ENCODE measurements at places on chromosomes 4 and X. TPM values are rescaled to one million over a fixed set of nuclear protein-coding genes. Genes with fewer than 3 reads are reported as not detected.

The AWAT1 gene
- not detected for total RNA-seq

DNA sequence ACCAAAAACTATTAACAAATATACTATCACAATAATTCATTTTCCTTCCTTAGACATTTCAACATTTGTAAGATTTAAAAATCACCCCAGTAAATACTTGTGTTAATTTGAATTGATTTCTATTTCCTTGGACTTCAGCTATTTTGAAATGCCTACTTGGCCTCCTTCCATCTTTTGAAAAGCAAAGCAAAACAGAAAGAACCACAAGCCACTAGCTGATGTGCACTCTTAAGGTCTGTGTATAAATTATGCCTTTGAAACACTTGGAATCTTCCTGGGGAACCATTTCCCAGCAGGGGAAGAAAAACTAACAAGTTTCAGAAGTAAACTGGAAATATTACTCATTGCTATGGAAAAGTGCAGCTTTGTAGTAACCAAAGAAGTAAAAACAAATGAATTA is 139.8 kb downstream of the CLCN4 start:
- H3K36me3 ChIP-seq, result no peaks in the 10 kb centered on the region
- H3K27me3 ChIP-seq, result no peaks in the 10 kb centered on the region
- no peak for DNase-seq
- H3K4me3 ChIP-seq, result no peak overlapping the region
- no peaks in the 10 kb centered on the region for H3K4me1 ChIP-seq

GRCh38 chr4:56652196-56652595 is 28.9 kb downstream of the HOPX start:
- no peak overlapping the region for H3K4me3 ChIP-seq
- peaks cover 17% of the 10 kb centered on the region for H3K4me1 ChIP-seq
- H3K27ac ChIP-seq, result no peak overlapping the region
- DNase-seq, result no peak
- peaks cover 56% of the 10 kb centered on the region for H3K27me3 ChIP-seq

GRCh38 chr4:175339100-175339707 is 421.0 kb downstream of the ADAM29 start:
- no peaks in the 10 kb centered on the region for H3K4me1 ChIP-seq
- H3K4me3 ChIP-seq, result no peak overlapping the region
- no peaks in the 10 kb centered on the region for H3K27me3 ChIP-seq

- no peak overlapping the region for H3K27ac ChIP-seq
- no peak overlapping the region for H3K4me3 ChIP-seq
- peaks cover 62% of the 10 kb centered on the region for H3K27me3 ChIP-seq
- peaks cover 5% of the 10 kb centered on the region for H3K4me1 ChIP-seq
- DNase-seq, result no peak
- H3K36me3 ChIP-seq, result no peaks in the 10 kb centered on the region
Observed at GRCh38 chr4:815464-816146, 10.3 kb downstream of the CPLX1 start.

DNA sequence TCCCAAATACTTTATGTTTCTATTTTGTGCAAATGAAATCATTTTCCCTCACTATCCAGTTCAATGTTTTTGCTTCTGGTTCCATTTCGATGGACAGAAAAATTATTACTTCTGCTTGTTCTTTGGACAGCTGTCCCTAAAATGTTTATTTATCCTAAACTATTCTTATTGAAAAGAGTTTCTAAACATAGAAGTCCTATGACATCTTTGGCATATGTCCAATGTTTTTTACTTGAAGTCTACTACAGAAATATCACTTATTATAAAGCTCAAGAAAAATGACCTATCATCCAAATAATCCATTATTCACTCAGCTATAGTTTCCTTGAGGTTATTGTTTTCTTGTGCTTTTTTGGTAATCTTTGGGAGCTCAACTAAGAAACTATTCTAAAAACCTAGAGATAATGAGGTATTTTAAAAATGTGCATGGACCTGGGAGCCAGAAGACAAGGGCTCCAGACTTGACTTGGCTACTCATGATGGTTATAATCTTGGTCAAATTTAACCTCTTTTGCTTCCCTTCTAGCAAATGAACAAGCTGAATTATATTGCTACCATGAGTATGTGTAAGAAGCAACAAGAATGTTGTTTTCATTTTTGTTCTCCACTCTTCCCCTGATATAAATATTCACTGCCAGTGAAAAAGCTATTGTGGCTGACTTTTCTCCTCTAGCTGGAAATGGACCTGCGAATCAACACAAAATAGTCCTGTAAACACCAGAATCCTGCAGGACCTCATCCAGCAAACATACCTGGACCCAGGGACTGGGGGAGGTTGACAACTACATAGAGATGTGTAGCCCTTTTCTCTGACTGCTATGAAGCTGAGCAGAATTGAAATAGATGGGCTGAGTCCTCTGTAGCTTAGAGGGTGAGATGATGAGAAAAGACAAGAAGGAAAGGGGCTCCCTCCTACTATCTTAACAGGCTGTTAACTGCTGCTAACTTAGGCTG is 137.4 kb downstream of the FRYL start:
- DNase-seq, result no peak
- H3K27me3 ChIP-seq, result no peaks in the 10 kb centered on the region
- no peak overlapping the region for H3K27ac ChIP-seq
- H3K4me3 ChIP-seq, result no peak overlapping the region
- no peaks in the 10 kb centered on the region for H3K36me3 ChIP-seq
- no peaks in the 10 kb centered on the region for H3K4me1 ChIP-seq

DNA sequence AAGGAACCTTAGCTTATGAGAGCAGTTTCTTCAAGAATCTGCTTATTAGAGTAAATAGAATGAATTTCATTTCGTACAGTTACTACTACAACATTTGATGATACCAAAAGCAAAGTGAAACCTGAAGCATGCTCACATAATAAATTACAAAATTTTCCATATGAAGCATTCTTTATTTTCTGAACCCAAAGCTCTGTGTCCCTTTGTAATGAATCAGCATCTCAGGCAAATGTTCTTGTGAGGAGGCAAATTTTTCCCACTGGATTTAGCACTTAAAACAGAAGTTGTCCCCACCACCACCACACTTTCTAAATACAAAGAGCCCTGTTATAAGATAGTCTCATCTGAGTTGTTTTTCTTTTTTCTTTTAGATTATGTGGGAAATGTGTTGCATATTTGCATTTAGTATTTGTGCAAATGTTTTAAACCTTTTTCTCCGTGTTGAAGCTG is 70.7 kb upstream of the NFKB1 start:
- no peaks in the 10 kb centered on the region for H3K4me1 ChIP-seq
- H3K36me3 ChIP-seq, result no peaks in the 10 kb centered on the region
- H3K27ac ChIP-seq, result peak overlapping the region; percentile 89
- peak overlapping the region; percentile 91 for H3K4me3 ChIP-seq
- DNase-seq, result no peak
- H3K27me3 ChIP-seq, result no peaks in the 10 kb centered on the region

DNA sequence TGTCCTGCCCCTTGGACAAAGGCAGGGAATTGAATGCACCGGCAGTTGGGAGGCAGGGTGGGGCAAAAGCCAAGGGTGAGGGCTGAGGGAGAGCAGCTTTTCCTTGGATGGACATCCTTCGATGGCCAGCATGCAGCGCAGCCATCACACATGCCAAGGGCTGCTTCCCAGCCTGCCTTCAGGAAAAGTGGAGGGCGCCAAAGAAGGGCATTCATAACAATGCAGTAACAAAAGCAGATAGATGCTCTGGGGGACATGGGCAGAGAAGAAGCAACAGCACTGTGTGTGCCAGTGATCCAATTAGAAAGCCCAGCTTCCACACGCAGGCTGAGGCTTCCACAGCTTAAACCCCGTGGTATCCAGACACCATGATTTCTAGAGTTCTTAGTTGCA is 71.5 kb downstream of the TSPAN5 start:
- H3K4me3 ChIP-seq, result no peak overlapping the region
- H3K27me3 ChIP-seq, result no peaks in the 10 kb centered on the region
- peaks cover 23% of the 10 kb centered on the region for H3K4me1 ChIP-seq
- H3K36me3 ChIP-seq, result no peaks in the 10 kb centered on the region

The ATOH1 gene
- 0.36 TPM for total RNA-seq

DNA sequence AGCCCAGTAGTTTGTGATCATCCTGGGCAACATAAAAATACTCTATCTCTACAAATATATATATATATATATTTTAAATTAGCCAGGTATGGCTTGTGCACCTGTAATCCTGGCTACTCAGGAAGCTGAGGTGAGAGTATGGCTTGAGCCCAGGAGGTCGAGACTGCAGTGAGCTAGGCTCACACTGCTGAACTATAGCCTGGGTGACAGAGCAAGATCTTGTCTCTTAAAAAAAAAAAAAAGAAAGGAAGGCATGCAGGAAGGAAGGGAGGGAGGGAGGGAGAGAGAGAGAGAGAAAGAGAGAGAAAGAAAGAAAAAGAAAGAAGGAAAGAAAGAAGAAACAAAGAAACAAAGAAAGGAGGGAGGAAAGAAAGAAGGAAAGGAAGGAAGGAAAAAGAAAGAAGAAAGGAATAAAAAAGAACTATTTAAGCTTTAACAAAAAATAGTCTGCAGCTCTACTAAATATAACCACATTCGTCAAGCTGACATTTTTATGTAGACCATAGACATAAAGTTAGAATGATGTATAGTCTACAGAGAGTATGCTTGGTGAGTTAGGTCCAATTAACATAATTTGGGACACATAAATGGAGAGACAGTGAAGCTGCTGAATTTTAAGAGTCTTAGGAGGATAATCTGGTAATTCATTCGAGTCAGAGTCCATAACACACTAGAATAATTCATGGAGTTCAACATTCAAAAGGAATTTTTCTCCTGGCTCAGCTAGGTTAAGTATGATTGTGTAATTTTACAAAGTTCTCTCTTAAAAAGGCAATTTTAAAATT is 111.9 kb downstream of the GLRA3 start:
- H3K4me1 ChIP-seq, result peaks cover 11% of the 10 kb centered on the region
- H3K4me3 ChIP-seq, result no peak overlapping the region
- no peak for DNase-seq

DNA sequence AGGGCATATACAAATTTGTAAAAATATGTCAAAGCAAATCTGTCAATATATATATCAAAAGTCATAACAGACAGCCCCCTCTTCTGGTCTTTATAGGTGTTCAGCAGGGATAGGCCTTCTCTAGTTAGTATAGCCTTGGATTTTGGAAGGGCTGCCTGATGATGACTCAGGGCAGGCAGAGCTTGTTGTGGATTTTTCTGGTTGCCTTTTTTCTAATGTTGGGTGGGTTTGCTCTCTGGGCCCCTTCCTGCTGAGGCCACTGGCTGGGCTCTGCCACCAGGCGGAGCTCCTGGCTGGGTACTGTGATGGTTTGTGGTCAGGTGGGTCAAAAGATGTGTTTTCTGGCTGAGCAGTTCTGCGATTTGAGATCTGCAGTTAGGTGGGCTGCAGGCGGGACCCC is 294.2 kb downstream of the GRIA2 start:
- H3K27ac ChIP-seq, result no peak overlapping the region
- no peak for DNase-seq
- H3K4me1 ChIP-seq, result no peaks in the 10 kb centered on the region
- H3K27me3 ChIP-seq, result no peaks in the 10 kb centered on the region
- H3K4me3 ChIP-seq, result no peak overlapping the region

- no peaks in the 10 kb centered on the region for H3K4me1 ChIP-seq
- H3K36me3 ChIP-seq, result no peaks in the 10 kb centered on the region
- H3K4me3 ChIP-seq, result no peak overlapping the region
- DNase-seq, result no peak
Observed at GRCh38 chr4:165351359-165352130, 24.1 kb downstream of the MSMO1 start.

- no peaks in the 10 kb centered on the region for H3K27me3 ChIP-seq
- no peaks in the 10 kb centered on the region for H3K36me3 ChIP-seq
- no peak overlapping the region for H3K4me3 ChIP-seq
- H3K27ac ChIP-seq, result no peak overlapping the region
Observed at GRCh38 chr4:159416073-159416472, 313.2 kb downstream of the RAPGEF2 start.
